ENCODE measurements at places on chromosomes 1 and 21. TPM values are rescaled to one million over a fixed set of nuclear protein-coding genes. Genes with fewer than 3 reads are reported as not detected.

Gene RNF186
- total RNA-seq: not detected

Gene LINGO4
- not detected for total RNA-seq

Gene CFAP141
- not detected for total RNA-seq

Gene NCAM2
- 214 TPM for total RNA-seq

Gene CELA3A
- not detected for total RNA-seq

Gene LEFTY1
- total RNA-seq: 3.5 TPM

Gene DNASE2B
- not detected for total RNA-seq

Gene INAVA
- 8.5 TPM for total RNA-seq

Gene AMY1B
- not detected for total RNA-seq

Gene S1PR1
- 72.8 TPM for total RNA-seq

Gene SLC9C2
- total RNA-seq: not detected

Gene CFAP107
- not detected for total RNA-seq

Gene COA6
- total RNA-seq: 15.3 TPM

Gene MYBPH
- total RNA-seq: 0.64 TPM

Gene ZNF593OS
- total RNA-seq: not detected

Gene CELA3B
- total RNA-seq: not detected

Gene DFFA
- 41.6 TPM for total RNA-seq

Gene CELA2A
- not detected for total RNA-seq
